Erythroblast (primary cell): ENCODE measurements at places on chromosomes 5 and 9.
A peak's percentile ranks its signal among the peaks of the same experiment; 100 is the strongest.

DNA sequence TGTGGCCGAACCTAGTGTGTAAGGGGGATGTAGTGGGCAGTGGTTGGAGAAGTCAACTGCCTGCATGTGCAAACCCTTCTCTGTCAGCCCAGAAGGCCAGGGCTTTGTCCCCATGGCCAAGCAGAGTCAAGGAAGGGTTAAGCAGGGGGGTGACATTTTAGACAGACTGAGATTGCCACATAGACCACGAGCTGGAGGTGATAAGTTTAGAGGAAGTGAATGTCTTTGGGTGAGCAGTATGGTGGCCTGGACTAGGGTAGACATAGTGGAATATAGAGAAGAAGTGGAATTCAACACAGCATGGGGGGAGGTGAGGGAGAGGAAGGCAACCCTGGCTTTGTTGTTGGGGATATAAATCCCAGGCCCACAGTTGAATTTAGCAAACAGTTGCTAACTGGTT is 38.7 kb upstream of the CDKN2AIPNL start:
- no peak for DNase-seq

- no peak for DNase-seq
These were observed 13.9 kb upstream of the NAA35 start for GRCh38 chr9:85927076-85927475.

DNA sequence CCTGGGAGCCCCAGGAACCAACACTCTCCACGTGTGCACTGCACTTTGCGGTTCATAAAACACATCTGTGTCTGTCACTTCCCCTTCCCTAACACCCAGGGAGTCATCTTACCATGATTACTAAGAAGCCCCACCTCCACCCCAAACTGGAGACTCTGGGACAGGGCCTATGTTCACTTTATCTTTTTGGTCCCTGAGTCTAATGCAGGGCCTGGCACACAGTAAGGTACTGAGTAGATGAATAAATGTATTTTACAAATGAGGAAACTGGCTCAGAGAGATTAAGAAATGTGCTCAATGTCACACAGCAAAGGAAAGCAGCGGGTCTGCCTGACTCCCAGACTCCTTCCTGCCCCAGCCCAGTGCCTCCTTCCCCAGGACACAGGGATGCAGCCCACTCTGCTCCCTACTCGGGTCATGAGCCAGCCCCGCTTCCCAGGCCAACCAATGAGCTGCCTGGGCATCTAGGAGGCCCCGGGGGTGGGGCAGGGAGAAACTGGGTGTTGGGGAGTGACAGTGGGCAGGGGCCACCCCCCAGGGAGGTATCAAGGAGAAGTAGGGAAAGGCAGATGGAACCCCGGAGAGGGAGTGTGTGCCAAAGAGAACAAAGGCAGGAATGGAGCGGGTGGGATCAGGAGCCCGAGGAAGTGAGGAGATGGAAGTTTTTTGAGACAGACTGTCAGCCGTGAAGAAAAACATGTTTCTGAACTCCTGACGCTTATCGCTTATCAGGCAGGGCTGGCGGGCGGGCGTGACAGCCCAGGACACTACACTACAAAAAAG is 30.5 kb downstream of the SHB start:
- peak; percentile 78 for DNase-seq

GRCh38 chr5:2565147-2565546 is 186.3 kb downstream of the IRX2 start:
- DNase-seq: no peak
